AG04450 (cell line): ENCODE measurements at places on chromosomes 1 and 21.

DNA sequence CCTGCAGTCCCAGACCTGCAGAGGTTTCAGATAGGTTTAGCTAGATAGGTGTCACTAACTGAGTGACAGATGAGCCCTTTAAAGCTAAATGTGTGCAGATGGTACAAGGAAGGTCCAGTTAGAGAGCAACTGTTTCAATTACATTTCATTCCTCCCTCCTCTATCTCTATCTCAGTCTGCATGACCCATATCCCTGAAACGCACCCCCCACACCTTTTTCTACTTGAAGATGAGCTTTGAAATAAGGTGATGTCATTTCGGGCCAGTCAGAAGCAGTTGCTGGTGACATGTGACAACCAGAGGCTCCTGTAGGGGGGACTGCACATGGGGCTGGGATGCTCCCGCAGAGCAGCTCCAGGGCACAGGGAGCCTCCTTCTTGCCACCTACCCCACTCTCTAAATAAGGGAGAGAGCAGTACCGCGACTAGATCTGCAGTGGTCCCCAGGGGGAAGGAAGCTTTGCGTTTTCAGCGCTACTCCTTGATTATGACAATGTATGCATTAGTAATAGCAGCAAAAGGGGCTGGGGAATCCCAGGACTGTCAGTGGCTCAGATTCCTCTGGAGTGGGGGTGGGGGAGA is 4.3 kb downstream of the ATP8B2 start:
- DNase-seq, result no peak

DNA sequence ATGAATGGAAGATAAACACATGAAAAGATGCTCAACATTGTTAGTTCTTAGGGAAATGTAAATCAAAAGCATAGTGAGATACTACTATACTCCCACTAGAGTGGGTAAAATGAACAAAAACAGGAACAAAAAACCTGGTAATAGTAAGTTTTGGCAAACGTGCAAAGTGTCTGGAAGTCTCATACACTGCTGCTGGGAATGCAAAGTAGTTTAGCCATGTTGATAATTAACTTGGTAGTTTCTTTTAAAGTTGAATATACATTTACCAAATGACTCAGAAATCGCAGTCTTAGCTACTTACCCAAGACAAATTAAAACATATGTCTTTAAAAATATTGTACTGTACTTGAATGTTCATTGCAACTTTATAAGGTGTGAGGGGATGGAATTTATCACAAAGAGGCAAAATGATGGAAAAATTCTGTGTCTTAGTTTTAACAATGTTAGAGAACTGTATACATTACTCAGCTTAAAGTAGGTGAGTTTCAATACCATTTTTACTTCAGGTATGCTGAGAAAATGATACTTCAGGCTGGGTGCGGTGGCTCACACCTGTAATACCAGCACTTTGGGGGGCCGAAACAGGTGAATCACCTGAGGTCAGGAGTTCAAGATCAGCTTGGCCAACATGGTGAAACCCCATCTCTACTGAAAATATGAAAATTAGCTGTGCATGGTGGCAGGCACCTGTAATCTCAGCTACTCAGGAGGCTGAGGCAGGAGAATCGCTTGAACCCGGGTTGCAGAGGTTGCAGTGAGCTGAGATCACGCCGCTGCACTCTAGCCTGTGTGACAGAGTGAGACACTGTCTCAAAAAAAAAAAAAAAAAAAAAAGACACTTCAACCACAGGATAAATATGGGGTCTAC is 102.3 kb downstream of the PDE4B start:
- DNase-seq, result no peak

DNA sequence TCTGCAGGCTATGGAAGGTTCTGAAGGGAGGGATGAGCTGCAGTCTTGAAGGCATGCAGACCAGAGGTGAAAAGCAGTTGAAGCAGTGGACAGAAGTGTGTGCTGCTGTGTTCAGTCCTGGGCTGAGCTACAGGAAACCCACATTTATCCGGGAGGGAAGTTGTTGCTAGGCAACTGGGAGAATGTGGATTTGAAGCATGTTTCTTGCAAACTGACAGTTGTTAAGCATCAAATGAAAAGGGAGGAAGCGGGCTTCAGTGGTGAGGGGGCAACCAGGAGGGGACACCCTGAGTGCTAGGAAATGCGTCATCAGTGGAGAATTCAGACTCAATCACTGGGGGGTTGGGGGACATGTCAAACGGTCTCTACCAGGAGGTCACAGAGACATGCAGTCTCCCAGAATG is 28.7 kb downstream of the ABCA4 start:
- DNase-seq, result no peak

- DNase-seq, result no peak
Observed at GRCh38 chr1:167440776-167441175, 77.6 kb downstream of the CD247 start.

- DNase-seq, result no peak
Observed at GRCh38 chr1:17839641-17840196, 84.6 kb downstream of the ACTL8 start.

GRCh38 chr1:23692308-23692871 is 784 bp downstream of the RPL11 start:
- no peak for DNase-seq

- DNase-seq, result no peak
Observed at GRCh38 chr1:219825355-219825754, 103.0 kb downstream of the SLC30A10 start.

GRCh38 chr21:42188663-42189062 is 30.3 kb upstream of the ABCG1 start:
- no peak for DNase-seq

DNA sequence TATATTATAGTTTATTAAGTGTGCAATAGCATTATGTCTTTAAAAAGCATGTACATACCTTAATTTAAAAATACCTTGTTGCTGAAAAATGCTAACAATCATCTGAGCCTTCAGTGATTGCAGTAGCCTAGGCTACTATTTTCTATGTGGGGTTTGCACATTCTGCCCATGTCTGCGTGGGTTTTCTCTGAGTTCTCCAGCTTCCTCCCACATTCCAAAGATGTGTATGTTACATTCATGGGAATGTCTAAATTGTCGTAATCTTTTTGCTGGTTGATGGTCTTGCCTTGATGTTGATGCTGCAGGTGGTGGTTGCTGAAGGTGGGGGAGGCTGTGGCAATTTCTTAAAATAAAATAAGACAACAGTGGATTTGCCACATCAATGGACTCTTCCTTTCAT is 12.5 kb downstream of the AADACL3 start:
- no peak for DNase-seq

GRCh38 chr1:155077758-155078445 is 735 bp upstream of the EFNA3 start:
- DNase-seq, result no peak

DNA sequence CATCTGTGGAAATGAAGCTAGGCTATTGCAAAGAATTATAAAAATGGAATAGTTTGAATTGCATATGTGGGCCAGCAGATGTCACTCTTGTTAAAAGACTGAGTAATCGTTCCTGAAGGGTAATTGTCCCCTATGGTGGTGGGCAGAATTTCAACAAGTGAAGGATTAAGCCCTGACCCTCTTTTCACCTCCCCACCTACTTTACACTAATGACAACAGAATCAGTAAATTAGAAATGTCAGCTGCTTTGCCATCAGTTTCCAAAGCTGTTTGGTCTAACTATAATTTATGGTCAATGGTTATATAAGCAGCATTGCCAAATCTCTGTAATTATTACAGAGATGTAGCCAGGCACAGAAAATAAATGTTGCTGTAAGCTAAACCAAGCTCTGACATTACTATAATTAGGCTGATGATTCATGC is 898.6 kb downstream of the AMY1C start:
- no peak for DNase-seq
